ENCODE measurements at places on chromosomes 7 and 10.

DNA sequence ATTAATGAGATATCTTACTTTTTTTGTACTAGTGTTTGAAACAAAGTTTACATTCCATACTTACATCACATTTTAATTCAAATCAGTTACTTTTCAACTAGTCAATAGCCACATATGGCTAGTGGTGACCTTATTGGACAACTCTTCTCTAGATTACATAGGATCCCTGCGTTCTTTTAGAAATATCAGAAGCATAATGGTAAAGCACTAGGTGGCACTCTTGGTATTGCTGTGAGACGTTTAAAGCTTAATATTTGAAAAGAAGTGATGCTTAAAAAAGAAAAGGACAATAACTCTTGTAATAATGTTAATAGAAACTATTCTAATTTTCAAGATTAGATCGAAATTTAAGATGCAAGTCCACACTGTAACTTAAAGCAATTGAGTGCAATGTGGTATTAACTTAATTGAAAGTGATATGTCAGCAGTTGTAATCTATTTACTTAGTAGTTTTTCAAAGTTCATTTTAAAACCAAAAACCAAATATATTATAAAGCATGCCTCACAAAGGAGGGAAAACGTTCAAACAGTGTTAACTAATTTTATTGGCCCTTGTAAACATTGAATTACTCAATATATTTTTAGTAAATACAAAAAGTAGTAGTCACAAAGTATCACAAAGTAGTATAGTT, 339.1 kb downstream of the ATRNL1 start:
- no peak for DNase-seq

- DNase-seq, result no peak
Observed at GRCh38 chr7:24297362-24297761, 13.4 kb downstream of the NPY start.

- DNase-seq, result no peak
Observed at GRCh38 chr10:44466236-44466635, 81.3 kb upstream of the CXCL12 start.

GRCh38 chr10:10353326-10353868, 664.3 kb upstream of the CELF2 start:
- DNase-seq, result no peak

DNA sequence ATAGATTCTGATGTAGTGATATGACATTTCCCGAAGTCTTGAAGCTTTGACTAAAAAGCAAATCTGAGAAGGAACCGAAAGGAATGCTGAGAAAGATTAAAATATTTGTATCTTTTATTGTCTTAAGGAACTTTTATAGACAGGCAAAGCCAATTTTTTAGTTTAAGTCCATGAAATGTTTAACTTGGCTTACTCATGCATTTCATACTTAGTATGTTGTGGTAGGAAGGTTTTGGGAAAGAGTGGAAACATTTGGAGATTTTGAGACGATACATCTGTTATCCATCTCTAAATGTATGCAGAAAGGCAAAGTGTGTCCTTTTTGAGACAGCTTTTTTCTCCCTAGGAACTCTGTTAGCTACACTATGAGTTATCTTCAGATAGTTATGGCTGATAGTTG, 10.1 kb downstream of the TBC1D12 start:
- DNase-seq, result no peak

DNA sequence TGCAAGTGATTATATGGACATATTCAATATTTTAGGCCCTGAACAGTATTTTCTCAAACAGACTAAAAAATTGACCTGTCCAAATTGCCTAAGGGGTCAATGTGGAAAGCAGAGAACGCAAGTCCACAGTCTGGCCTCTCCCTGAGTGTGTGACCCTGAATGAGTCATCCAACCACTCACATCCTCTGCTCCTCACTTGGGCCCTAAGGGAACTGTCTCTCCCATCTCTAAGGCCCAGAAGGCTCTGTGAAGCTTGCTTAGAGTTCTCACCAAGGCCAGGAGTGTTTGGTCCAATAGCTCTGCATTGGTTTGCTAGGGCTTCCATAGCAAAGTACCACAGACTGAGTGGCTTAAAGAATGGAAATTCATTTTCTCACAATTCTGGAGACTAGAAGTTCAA, 155.1 kb downstream of the LSM5 start:
- DNase-seq, result no peak

GRCh38 chr10:5746197-5746596, 61.6 kb downstream of the TASOR2 start:
- DNase-seq, result no peak

GRCh38 chr7:25262586-25262985, 34.3 kb upstream of the NPVF start:
- no peak for DNase-seq

- DNase-seq, result no peak
Observed at GRCh38 chr10:77285529-77286182, 352.0 kb downstream of the KCNMA1 start.

DNA sequence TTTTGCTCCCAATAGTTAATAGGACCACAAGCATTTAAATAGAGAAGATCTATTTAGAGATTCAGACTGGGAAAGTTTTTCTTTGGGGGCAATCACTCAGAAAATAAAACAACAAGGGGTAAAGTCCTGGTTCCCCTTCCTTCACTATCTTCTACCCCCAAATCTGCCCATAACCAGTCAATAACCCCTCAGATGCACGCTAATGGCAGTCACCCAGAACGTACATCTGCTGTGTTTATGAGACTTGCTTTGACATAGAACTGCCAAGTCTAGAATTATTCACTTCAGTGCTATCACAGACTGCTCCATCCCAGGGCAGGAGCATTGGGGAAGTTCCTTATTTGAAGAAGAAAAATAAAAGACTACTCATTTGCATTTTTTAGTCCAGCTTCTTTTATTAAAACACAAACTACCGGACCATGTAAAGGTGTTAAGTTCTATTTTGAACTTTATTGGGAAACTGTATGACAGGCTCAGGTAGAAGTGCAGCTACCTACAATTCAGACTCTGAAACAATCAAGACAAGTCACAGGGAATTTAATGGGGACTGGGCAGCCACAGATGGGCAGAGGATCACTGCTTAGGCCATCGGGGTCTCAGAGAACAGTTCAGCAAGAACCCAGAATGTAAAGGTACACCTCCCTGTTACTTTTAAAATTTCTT, 38.4 kb downstream of the ANK3 start:
- DNase-seq, result no peak

Measured in D721Med (cell line).